NCI-H1092 treated with DMSO at 0.1 percent for 48 hours (cell line): ENCODE measurements at places on chromosomes 5 and 9.
A peak's percentile ranks its signal among the peaks of the same experiment; 100 is the strongest.

GRCh38 chr5:12357626-12358025, 453.4 kb upstream of the CTNND2 start:
- DNase-seq: no peak

GRCh38 chr5:42500003-42500599, 76.9 kb downstream of the GHR start:
- DNase-seq: no peak

DNA sequence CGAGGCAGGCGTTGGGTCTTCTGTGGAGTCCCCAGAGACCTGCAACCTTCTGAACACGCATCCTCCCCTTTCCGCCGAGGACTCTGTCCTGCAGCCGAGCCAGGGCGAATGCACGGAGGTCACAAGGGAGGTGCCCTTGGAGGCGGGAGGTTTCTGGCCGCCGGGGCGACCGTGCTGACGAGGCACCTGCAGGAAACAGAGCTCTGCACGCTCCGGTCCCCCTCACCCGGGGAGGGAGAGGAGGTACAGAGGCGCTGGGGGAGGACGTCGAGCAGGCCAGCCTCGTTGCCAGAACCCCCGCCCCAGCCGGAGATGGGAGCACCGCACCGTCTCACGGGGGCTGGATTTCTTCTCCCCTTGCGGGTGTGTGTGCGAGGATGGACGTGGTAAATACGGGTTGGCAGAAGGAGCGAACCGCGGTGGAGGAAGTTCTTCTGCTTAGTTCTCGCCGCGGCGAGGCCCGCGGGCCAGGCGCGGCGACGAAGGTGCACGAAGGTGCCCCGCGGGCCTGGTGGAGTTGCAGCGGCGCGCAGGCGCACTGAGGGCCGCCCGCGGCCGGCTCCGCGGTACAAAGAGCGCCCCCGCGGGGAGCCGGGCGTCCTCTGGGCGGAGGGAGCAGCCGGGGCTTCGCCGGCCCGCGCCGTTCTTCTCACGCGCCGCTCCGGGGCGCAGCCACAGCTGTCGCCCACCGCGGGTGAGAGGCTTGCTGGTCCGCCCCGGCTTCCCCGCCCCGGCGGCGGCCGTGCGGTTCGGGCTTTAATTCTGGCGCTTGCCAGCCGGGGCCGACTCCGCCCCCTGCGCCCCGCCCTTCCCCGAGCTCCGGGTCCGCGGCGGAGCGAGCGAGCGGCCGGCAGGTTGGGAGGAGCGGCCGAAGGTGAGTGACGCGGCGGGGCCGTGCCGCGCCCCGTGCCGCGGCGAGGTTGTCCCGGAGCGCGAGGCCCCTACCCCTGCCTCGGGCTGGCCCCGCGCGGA, 289.5 kb downstream of the DOCK8 start:
- peak; percentile 82 for DNase-seq

- DNase-seq: no peak
These were observed 224.8 kb downstream of the FAM114A2 start for GRCh38 chr5:153813901-153814300.

- DNase-seq: no peak
These were observed 130.3 kb downstream of the CDC42SE2 start for GRCh38 chr5:131394128-131394527.

DNA sequence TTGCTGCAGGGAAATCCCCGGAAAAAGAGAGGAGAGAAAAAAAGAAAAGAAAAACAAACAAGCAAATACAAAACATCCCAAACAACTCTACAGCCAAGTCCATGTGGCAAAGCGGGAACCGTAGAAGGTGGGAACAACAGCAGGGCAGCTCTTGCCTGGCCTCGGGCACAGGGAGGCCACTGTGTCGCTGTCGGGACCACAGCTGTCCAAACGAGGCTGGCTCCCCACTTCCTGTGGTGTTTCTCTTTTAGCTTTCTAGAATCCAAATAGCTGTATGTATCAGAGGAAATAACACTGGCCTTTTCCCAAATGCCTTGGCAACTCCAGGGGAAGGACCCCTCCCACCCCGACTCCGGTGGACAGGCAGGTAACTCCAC, 41.6 kb upstream of the EQTN start:
- no peak for DNase-seq

DNA sequence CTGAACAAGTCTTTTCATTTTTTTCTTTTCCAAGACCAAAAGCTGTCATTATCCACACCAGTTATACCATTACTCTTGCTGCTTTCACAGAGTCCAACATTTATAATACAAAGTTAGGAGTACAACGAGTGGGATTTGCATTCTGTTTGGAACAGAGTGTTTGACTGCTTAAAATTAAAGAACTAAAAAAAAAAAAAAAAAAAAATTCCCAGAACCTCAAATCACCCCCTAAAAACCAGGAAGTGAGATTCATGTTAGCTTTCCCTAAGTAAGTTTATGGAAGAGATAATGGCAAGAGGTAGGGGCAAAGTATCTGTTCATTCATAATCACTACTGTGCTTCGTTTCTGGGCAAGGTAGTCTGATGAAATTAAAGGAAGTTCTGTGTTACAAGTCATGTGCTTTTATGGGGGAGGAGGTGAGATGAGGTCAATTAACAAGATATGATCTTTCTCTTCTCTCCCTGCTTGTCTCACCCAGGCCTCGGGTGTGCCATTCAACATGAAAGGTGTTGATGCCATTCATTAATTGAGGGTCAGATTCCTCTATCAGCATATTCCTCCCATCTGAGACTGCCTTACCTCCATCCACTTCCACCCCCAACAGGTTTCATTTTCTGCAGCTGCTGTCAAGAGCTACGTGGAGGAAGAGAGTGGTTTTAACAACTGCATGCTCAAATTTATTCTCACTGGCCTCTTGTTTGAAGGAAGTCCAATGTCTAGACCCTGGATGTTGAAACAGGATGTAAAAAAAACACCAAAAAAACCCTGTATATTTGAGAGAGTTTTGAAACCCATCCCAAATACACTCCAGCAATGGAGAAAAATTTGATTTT, 58.1 kb downstream of the MARCHF3 start:
- no peak for DNase-seq
